ENCODE measurements at places on chromosomes 11 and 22.

- DNase-seq, result no peak
These were observed 56.6 kb downstream of the CDON start for GRCh38 chr11:126006068-126006467.

DNA sequence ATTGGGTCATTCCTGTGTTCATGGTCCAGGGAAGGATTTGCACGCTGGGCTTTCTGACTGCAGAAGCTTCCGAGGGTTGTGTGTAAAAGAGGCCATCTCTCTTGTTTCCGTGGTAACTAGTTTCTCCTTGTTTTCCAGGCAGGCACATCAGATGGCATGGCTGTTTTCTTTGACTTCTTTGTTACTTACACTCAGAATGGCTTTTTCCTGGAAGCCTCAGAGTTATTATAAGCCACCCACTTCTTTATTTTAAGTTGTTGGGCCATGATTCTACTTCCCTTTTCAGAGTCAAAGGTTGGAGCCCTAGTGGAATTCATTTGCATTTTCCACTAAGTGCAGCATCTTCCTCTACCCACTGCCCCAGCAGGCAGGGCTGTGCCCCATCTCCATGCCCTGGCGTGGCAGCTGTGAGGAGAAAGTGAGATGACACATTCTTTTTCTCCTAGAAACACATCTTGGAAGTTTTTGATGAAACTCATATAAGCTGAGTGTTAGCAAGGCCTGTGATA, 94.9 kb downstream of the PRR5L start:
- DNase-seq, result peak; percentile 28

- DNase-seq, result no peak
These were observed 377.1 kb upstream of the ISX start for GRCh38 chr22:34688825-34689224.

DNA sequence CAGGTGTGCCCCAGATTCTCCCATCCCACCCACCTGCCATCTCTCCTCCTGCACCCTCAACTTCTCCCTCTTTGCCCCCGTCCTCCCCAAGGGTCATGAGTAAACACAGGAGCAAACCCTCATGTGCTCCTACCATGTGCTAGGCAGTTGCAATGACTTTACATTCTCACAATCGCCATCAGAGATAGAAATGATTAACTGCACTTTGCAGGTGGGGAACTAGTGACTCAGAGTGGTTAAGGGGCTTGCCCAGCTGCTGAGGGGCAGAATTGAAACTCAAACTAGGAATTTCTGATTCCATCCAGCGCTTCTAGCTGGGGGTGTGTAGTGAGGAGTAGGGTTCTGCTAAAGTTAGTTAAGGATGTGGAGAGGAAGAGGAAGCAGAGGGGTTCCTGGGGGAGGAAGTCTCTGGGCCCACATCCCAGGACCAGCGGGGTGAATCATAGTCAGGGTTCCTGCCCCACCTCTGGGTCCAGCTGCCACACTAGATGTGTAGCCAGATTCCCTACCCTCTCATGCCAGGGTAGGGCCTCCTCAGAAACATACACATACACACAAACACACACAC, 16.0 kb upstream of the PRG2 start:
- peak; percentile 79 for DNase-seq

DNA sequence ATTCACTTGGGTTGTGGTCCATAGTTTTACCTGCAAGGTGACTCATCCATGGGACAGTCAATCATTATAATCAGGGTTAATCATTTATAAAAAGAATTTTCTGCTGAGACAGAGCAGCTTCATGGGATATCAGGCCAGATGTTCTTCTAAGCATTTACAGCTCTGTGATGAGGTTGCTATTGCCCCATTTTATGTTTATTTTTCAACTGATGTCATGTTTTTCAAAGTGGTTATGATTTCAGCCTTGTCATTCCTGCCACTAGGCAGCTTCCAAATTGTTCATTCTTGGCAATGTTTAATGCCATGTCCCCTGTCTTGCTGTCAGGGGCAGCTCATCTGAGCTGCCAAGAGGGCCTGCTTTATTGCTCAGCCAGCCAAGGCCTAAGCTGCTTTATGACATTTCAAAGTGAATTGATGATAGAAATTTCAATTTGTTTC, 35.9 kb upstream of the ZBED5 start:
- no peak for DNase-seq

DNA sequence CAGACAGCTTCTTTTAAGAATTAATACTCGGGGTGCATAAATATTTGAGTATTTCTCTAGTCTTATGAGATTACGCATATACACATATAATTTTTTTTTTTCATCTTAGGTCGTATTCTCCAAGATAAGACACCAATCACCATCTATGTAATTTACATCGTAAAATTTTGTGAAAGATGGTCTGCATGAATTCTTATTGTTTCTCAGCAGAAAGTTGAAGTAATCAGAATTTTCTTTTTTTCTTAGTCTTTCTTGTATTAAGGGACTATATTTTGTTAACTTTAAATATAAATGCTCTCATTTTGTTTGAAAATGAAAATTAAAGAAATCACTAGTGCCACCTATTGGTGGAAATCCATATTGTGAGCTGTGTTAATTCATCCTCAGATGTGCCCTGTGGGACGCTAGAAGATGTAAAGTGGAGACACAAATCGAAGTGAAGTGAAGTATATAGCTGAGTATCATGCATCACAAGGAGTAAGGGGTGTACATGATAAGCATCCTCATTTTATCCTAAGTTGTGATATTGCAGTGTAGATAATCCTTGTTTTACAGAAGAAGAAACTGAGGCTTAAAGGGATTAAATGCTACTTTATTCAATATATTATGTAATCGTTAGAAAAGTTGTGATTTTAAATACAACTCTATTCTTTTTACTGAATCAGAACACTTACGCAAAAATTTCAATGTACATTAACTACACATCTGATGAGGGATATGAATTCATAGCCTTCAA, 2084.3 kb downstream of the LRRC4C start:
- peak; percentile 47 for DNase-seq

DNA sequence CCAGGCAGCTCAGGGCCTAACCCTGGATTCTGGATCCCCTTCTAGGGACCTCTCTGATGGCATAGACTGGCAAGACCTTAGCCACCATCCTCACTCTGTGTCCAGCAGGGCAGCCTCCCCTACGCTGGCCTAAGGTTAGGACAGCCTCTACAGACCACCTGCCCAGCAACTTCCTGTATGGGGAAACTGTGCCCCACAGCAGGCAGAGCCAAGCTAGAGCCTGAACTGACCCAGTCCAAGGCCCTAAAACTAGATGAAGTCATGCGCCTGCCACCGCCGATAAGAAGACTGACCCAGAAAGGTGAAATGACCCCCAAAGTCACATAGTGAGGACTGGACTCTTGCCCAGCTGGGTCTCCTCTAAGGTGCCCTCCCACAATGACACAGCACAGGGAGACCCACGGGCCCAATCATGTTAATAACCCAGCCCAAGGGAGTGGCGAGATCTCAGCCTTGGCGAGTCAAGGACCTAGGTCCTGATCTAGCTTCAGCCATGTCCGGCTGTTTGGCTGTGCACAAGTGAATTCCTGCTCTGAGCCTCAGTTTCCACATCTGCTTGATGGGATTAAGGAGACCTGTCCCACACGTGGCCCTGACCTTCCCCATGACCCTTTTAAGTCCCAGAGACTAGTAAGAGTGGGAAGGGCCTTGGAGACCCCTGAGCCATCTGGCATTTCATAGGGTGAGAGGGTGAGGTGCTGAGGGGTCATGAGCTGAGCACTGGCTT, 17.6 kb downstream of the STARD10 start:
- no peak for DNase-seq

GRCh38 chr22:19663286-19663815, 51.0 kb upstream of the SEPTIN5 start:
- DNase-seq, result peak; percentile 71

GRCh38 chr11:130815097-130815802, 101.0 kb downstream of the SNX19 start:
- no peak for DNase-seq

- no peak for DNase-seq
These were observed 17.8 kb downstream of the SPATA19 start for GRCh38 chr11:133827556-133827955.

- DNase-seq, result no peak
These were observed 4.9 kb downstream of the STIM1 start for GRCh38 chr11:3860375-3860774.

Data from NB4 (cell line).